Right renal pelvis (tissue), 4 donors: ENCODE measurements at places on chromosomes 3 and 15.

GRCh38 chr3:140206196-140207040 lies 271.4 kb downstream of the CLSTN2 start:
- peak; percentile 44 for DNase-seq

GRCh38 chr3:57943525-57944495 lies 64.4 kb upstream of the FLNB start:
- no peak for DNase-seq

DNA sequence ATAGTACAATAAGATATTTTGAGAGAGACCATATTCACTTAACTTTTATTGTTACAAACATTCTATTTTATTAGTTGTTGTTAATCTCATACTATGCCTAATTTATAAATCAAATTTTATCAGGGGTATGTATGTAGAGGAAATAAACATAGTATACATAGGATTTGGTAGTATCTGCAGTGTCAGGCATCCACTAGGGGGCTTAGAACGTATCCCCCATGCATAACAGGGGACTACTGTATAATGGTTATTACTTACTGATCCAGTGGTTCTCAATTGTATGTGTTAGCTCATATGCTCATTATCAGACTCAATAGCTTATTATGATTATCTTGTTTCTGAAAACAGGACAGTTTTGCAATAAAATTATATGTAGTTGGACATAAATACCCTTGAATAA lies 27.6 kb downstream of the CMC1 start:
- DNase-seq = no peak

DNA sequence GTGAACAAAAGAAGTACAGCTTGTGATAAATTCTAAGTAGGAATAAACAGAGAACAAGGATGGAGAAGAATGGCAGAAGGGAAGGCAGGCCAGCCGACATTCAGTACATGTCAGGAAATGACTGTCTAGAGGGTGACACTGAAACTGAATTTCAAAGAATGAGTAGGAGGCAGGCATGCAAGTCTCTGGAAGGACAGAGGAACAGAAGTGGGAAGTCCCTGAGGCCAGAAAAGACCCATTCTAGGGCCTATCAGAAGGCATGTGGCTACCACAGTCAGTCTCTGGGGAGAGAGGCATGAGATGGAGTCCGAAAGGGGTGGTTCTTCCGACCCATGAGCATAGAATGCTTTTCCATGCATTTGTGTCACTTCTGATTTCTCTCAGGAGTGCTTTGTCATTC lies 243.5 kb upstream of the UBE2E2 start:
- DNase-seq = no peak

- DNase-seq = no peak
These were observed 595 bp downstream of the PDCD7 start for GRCh38 chr15:65132878-65133547.

GRCh38 chr15:39781147-39781966 lies 1.3 kb downstream of the FSIP1 start:
- no peak for DNase-seq

- DNase-seq = no peak
These were observed 404.6 kb downstream of the LPP start for GRCh38 chr3:188558343-188559071.

- DNase-seq = no peak
These were observed 301.3 kb upstream of the NR2F2 start for GRCh38 chr15:96029172-96029571.

DNA sequence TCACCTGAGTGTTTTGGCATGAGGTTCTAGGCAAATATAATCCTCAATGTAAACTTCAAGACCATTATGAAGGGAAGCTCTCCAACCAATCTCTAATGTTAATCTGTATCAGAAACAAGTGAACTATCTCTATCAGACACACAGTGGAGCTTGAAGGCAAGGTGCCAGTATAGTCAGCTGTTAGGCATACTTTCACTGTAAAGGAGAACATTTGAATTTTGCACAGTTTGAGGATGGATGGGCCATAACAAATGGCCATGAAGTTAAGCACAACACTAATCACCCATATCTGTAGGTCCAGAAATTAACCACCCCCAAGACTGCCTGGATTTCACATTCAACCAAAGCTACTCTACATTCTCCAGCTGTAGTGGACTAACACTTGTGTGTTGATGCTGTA lies 69.1 kb upstream of the LMOD3 start:
- no peak for DNase-seq

GRCh38 chr3:115281697-115282675 lies 134.9 kb upstream of the ZBTB20 start:
- no peak for DNase-seq

DNA sequence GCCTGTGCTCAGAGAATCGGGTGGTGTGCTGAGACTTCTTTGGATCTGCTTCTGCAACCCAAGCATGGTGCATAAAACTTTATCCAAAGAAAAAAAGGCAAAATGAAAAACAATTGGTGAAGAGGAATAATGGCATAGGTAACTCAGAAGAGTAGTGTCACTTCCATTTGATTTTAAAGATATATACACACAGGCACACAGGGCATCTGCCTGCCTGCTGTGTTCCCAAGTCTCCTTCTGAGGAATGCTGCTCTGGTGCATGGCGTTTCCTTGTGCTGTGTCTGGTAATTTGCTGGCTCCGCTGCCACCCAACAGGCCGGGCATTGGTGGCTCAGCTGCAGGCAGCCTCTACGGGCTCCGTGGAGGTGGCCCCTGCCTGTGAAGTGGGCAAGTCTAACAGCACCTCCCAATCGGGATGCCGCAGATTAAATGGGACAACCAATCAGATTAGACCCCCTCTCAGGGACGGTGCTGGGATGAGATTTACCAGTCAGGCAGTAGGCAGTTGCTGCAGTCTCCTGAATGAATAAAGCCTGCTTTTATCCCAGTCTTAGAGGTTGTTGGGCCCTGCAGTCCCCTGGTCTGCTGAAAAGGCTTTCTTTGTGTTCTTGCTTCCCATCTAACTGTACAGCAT lies 253.7 kb upstream of the RASGRP1 start:
- no peak for DNase-seq

- no peak for DNase-seq
These were observed 4.7 kb downstream of the PLA2G4F start for GRCh38 chr15:42151736-42152135.

GRCh38 chr15:58980351-58980939 lies 7.0 kb upstream of the RNF111 start:
- no peak for DNase-seq

- no peak for DNase-seq
These were observed 202.0 kb downstream of the FNDC3B start for GRCh38 chr3:172241405-172241804.
